ENCODE measurements at places on chromosomes 12 and 14.

DNA sequence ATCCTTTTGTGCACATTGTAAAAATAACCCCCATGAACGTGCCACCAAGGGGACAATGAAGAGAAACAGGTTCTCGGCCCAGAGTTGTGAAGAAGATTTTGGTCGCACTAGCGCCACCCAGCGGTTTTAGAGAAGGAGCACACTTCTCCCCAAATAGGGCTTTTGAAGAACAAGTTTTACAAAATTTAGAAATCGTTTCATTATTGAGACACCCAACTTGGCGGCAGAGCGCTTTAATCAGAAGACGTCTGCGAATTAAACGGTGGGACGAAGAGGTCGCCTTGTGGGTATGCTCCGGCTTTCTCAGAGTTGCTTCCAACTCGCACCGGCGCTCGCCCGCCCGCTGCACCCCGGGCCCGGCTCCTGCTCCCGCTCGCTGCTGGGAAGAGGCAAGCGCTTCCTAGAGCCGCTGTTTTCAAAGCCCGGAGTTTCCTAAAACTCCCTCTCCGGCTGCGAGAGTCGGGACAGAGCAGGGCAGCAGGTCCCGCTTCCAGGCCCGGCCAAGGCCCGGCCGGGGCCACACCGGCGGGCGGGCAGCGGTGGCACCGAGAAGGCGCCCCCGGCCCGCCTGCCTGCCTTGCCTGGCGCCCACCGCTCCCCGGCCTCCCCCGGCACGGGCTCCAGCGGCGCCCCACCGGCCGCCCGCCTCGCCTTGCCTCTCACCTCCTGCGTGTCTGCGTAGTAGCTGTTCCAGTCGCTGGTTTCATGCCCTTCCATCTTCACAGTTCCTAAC lies 645 bp downstream of the FOXA1 start:
- no peak for DNase-seq

GRCh38 chr14:71225113-71225512 lies 317.9 kb downstream of the PCNX1 start:
- no peak for DNase-seq

DNA sequence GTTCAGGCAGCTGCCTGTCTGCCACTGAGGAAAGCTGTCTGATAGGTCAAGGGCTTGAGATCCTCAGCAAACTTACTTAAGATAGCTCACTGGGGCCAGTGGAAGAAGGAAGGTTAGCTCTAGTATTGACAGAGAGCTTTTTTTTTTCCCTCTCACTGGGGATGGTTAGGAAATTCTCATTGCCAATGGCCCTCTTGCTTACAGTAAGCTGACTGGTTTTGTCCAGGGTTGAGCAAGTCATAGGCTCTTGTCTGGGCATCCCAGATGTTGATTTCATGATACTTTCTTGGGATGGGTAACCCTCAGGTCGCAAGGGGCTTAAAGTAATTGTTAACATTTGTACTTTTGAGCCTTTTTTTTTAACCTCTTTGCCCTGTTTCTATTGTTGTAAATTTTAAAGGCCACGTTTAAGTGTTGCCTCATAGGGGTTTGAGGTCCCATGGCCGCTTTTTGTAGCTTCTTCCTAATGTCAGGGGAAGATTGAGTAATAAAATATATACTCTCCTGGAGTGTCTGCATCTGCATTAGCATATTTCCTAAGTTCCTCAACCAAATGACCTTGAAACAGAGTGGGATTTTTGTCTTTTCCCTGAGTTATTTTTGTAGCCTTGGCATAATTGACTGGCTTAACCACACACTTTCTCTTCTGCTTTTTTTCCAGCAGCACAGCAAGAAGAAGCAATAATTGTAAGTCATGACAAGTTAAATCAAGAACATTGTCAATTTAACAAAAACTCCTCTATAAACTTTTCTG lies 716.0 kb downstream of the LRFN5 start:
- DNase-seq: no peak

DNA sequence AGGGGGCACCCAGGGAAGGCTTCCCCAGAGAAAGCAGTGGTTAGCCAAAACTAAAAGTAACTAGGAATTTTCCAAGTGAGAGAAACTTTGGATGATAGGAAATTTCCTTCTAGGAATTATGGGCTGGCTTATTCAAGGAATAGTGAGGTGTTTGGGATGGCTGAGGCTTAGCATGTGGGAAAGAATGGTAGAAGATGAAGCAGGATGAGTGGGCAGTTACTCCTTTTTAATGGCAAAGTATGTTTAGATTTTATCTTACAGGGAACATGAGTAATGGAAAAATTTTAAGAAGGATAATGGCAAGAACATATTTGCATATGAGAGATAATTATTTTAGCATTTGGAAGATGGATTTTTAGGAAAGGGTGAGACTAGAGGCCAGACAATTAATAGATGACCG lies 197.6 kb downstream of the SLC38A4 start:
- DNase-seq: no peak

- DNase-seq: peak; percentile 79
Observed at GRCh38 chr14:23321572-23322547, 603 bp downstream of the PABPN1 start.

DNA sequence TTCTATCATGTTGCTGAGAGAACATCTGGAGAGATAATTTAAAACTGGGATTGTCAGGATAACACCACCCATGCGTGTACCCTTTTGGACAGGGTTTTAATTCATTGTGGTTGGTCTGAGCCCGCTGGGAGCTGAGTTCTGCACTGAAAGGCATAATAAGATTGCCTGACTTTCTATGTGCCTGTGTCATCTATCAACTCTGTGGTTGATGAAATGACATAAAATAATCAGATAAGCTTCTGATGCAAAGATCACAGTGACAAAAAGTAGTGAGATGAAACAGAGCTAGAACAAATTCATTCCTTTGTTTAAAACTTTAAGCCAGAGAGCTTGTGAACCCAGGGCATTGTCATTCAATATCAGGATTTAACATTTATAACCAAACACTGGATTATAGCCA lies 98.7 kb downstream of the BBS10 start:
- DNase-seq: no peak

DNA sequence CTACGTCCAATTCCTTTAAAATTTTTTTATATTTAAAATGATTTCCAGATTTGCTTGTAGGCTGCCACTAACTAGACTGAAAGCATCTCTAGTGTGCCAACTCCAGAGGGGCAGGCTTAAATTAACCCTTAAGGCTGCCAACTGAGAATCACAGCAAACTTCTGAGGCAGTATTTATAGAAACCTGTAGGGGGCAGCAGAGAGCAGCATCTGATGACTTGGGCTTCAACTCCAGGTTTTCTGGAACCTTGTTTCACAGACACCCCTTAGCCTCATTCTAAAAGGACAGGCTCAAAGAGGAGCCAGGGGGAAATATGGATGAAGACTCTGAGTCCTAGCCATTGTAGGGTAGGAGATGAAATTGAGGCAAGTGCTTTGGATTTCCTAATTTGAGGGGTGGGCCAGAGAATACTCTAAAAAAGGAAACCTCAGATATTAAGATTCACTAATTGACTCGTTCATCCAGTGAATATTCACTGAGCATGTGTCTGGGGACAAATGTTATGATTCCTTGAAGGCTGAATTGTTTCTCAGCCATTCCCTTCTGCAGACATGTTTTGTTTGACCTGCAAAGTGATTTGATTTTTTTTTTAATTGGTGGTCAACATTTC lies 63.3 kb upstream of the HSPB8 start:
- DNase-seq: peak; percentile 14

GRCh38 chr14:90421001-90421631 lies 24.3 kb downstream of the CALM1 start:
- DNase-seq: no peak

DNA sequence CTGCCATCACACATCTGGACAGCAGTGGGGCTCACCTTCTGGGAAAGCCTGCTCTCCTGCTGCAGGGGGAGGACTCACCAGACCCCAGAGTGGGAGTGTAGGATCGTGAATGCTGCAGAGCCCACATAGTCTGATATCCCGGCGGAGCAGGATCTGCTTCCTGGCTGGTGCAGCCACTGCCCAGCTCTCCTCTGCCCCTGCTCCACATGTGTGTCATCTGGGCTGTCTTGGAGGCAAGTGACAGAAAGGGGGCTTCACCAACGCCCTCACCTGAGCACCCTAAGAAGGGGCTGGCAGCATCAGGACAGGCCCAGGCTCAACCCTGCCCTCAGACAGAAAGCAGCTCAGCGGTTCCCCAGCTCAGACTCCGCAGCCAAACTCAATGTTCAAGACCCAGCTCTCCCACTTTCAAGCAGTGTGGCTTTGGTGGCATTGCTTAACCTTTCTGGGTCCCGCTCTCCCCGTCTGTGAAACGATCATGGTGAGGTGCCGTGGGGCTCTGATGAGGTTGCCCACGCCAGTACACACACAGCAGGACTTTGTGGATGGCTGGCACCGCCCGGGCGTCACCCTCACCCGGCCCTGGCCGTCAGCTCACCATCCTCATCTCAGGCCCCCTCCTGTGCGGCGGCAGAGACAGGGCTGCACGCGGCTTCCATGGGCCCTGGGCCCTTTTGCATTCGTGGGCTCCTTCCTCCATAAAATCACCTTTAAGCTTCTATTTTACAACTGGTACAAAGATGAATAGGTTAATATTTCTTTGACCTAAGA lies 91.0 kb upstream of the SFSWAP start:
- DNase-seq: no peak

DNA sequence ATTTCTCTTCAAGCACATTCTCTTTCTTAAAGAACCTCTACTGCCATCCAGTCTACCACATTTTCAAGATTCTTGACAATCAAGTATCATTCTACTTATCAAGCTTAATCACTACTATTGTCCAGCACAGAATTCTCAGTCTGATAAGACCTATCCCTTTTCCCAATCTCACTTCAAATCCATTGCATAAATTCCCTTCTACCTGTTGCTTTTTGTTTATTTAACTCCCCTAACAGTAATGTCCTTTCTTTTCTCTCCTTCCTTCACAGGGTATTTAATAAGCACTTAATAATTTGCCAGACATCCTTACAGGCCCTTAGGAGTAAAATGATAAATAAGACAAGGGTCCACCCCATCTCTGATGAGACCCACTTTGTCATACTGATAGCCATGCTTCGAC lies 41.7 kb downstream of the ZFC3H1 start:
- no peak for DNase-seq

DNA sequence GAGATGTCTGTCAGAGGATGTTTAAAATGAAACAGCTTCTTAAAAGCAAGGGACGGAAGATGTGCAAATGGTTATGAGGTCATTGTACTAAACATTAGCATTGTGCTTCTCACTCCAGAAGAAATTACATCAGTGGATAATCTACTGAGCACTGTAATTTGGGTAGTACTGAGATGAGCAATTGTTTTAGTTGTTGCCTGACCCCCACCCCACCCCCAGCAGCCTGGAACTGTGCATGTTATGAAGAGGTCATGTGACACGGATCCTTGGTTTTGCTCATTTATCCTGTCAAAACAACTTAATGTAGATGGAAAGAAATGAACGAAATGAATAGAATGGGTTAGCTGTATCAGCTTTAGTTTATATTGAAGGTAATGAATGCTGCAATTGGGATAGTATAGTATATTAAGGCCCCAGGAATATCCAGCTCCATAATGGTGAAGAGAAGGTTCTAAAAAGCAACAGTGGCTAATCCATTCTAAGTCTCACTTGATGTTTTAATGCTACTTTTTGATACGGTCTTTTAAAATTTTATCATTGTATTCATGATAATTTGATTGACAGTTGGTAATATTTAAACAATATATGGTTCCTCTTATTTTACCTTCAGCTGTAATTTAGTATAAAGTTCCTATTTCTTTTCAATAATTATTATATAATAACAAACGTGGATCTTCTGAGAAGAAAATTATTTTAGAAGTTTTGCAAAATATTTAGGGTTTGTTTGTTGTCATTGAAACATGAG lies 58.5 kb downstream of the WNK1 start:
- peak; percentile 85 for DNase-seq

GRCh38 chr12:103422328-103422727 lies 73.4 kb downstream of the C12orf42 start:
- DNase-seq: no peak

- no peak for DNase-seq
Observed at GRCh38 chr14:76918256-76918781, 92.1 kb downstream of the LRRC74A start.

DNA sequence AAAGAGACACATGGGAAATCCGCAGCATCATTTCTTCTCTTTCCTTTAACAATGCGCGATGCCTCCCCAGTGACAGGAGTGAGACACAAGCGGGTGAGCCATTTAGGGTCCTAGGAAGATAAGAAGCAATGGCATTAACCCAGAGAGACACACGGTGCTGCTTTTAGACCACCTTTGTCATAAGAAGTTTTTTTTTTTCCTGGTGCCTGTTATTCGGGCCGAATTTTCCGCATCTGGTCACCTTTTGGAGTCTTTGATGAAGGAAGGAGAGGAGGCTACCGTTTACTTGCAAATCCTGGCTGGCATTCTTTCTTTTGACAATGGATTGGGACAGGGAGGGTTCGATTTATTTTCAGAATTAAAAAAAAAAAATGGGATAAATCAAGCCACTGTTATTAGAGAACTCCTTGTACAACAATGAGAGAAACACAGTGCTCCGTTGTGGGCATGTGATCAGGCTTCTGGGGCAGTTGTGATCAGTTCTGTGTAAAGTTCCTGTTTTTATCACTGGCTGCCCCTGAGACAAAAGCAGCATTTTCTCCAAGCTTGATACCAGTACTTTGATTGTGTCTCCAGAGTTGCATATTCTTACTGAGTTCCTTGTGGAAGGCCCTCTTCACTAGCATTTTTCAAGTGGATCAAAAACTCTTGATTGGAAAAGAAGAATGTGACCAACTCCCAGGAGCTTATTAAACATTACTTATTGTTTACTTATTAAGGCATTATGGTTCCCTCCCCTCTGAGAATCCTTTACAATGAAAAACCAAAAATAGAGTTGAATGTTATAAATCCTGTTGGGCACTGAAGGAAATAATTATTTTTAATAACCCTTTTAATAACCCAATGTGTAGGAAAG lies 1.1 kb downstream of the DIP2B start:
- DNase-seq: no peak

- DNase-seq: no peak
Observed at GRCh38 chr12:84763107-84763506, 149.5 kb downstream of the SLC6A15 start.

- no peak for DNase-seq
Observed at GRCh38 chr12:32765906-32766305, 10.2 kb upstream of the YARS2 start.

DNA sequence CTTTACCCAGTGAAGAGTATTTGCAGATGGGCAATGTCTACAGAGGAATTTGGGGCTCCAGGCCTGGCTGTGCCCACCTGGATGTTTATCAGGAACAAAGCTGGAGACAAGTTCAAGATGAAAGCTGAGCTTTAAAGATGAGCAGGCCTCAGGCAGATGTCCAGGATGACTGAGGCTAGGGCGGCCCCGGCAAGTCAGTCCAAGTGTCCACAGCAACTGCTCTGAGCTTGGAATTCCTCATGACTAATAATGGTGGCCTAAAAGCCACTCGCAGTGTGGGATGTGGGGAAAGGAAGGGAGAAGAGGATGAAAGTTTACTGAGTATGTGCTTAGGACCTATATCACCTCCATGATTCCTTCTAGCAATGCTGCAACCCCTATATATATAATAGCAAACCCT lies 128.2 kb upstream of the NOS1 start:
- no peak for DNase-seq

DNA sequence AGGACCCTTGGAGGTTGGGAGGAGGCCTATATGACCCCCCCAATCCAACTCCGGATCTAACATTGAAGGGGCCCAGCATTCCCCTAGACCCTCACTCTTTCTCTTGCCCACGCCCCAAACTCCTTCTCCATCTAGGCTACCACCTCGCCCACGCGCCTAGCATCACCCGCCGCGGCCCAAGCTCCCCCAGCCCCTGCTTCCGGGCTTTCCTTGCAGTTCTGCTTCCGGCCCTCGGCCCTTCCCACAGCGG lies 445 bp downstream of the CERS5 start:
- peak; percentile 26 for DNase-seq

Data from T-helper 2 cell (primary cell).